ENCODE measurements at places on chromosomes 3 and 15.

DNA sequence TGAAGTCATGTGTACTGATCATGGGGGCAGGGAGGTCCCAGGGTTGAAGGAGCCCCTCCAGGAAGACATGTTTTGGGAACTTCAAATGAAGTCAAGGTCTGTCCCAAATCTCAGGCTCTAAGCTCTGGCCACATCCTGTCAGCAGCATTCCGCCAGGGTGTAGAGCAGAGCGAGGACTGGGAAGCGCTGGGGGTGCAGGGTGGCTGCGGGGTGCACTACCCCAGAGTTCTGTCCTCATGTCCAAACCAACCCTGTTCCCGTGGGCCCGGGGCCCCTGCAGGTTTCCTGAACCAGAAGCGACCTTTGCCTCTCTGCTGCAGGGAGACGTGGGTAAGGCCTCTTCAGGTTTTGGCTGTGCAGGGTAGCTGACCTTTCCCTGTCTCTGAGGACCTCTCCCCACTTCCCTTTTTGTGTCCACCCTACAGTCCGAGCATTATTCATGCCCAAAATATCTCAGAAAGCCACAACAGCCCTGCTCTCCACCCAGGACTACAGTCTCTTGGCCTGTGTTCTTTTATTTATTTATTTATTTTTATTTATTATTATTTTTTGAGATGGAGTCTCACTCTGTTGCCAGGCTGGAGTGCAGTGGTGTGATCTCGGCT, 26.6 kb upstream of the FLNB start:
- DNase-seq, result no peak

- DNase-seq, result no peak
Measured at GRCh38 chr3:171696805-171697204, 113.5 kb downstream of the PLD1 start.

DNA sequence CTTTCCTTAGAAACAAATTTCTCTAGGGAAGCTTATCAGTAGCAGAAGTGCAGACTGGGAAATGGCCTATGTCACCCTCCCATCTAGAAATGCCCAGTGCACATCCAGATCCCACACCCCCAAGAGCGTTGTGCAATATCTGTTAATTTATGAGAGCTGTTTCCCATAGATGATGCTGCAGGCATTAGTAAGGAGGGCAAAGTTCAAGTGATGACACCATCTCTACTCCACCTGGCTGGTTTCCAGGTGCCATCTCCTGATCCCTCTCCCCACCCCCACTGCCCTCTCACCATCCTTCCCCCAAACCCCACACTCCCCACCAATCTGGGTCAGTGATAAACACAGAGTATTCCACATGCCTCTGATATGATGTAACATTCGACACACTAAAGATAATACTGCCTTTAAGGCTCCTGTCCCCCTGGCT, 39.4 kb downstream of the AGTR1 start:
- no peak for DNase-seq

DNA sequence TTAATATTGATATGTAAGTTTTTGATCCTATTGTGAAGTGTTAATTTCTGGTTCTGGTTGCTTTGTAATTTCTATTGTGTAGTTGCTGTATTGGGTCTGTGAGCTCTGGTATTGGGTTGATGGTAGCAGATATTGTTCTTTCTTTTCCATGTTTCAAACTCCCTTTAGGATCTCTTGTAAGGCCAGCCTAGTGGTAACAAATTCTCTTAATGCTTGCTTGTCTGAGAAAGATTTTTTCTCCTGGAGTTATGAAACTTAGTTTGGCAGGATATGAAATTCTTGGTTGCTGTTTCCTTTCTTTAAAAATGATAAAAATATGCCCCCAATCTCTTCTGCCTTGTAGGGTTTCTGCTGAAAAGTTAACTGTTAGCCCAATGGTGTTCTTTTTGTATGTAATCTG, 268.6 kb upstream of the PLSCR5 start:
- DNase-seq, result no peak

GRCh38 chr15:86865920-86866319, 786.2 kb downstream of the AGBL1 start:
- no peak for DNase-seq

DNA sequence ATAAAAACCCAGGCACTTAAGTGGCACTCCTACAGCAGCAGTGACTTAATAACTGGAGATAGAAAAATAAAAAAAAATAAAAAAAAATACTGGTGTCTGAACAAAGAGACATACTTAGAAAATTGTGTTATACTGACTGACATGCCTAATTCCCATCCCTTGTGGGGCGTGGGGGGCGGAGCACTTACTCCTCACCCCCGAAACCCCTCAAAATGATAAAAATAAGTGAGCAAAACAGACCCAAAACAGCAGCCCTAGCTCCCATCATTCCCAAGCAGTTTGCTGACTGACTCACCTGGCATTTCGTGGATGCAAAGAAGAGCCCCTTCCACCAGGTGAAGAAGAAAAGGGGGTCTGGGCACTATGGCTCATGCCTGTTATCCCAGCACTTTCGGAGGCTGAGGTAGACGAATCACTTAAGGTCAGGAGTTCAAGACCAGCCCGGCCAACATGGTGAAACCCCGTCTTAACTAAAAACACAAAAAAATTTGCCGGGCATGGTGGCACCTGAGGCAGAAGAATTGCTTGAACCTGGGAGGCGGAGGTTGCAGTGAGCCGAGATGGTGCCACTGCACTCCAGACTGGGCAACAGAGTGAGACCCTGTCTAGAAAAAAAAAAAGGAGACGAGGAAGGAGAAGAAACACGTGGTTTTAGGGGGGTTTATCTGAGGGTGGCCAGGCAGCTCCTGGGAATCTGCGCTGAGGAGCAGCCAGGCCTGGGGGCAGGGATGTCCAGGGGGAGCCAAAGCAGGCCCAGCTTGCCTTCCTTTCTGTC, 50.8 kb upstream of the BLM start:
- DNase-seq, result no peak

- DNase-seq, result no peak
Measured at GRCh38 chr3:28853830-28854229, 427.0 kb upstream of the RBMS3 start.

GRCh38 chr3:69781593-69781992, 42.3 kb downstream of the MITF start:
- no peak for DNase-seq

DNA sequence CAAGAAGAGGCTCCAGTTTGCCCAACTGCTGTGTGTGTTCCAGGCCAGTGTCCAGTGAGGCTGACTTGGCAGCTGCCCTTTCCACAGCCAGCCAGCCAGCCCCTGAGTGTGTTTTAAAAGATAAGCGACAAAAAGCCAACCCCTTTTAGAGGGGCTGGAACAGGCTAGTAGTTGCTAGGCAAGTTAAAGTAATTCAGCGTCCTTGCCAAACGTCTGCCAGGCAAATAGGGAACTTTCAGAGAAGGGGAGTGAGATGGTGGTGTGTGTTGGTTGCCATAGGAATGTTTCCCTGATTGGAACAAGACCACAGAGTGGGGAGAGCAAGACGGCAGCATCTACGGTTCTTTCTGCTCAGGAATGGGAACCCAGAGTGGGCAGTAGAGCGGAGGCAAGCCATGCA, 86.3 kb downstream of the TMEM108 start:
- DNase-seq, result no peak

DNA sequence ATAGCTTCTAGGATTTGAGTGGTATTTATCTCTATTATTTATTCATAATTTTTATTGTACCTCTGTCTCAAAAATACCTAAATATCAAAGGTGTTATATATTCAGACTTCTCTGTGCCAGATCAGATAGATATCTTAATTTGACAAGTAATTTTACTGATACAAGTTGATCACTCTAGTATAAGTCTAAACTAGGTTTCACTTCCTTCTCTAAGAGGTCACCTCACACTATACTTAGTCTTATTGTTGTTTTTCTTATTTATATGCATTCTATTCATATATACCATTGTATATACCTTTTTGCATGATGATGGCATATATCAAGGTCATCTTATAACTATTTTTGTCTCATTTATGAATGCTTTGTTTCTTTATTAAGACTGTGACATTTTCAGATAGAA, 26.4 kb upstream of the HGD start:
- DNase-seq, result no peak

DNA sequence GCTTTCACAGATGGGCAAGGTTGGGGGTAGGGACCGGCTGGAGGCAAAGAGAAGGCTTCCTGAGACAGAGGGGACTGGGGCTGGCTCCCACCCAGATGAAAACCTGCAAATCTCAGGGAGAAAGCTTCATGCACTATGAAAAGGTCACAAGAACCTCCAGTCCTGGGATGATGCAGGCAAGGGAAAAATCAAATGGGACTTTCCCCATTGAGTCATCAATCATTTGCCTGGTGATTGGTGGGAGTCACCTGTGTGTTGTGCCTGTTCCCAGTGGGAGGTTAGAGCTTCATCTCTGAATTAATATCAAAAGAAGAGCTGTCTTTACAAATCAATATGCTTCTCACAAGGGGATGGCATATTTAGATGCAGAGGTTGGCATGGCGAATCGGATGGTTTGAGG, 49.9 kb downstream of the CACNA1D start:
- DNase-seq, result no peak

GRCh38 chr3:43641306-43642114, 19.7 kb upstream of the ANO10 start:
- no peak for DNase-seq

DNA sequence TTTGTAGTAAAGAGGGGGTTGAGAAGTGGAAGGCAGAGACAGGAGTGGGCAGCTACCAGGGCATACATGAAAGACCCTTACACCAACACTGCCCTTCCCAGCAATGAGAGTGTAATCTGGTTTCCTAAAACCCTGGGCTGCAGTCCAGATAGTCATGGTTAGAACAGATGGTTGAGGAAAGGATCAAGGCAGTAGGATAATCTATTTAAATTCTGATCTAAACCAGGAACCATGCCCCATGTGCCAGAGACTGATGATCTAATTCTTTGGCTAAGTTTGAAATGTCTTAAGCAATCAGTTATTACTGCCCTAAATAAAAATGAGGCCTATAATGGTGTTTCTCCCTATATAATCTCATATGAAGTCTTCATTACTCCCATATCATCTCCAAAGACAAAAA, 59.6 kb downstream of the PRTG start:
- no peak for DNase-seq
